ENCODE measurements at places on chromosomes 6 and 20.
A peak's percentile ranks its signal among the peaks of the same experiment; 100 is the strongest.

GRCh38 chr6:88881451-88881850 is 82.0 kb downstream of the RNGTT start:
- no peak for DNase-seq

DNA sequence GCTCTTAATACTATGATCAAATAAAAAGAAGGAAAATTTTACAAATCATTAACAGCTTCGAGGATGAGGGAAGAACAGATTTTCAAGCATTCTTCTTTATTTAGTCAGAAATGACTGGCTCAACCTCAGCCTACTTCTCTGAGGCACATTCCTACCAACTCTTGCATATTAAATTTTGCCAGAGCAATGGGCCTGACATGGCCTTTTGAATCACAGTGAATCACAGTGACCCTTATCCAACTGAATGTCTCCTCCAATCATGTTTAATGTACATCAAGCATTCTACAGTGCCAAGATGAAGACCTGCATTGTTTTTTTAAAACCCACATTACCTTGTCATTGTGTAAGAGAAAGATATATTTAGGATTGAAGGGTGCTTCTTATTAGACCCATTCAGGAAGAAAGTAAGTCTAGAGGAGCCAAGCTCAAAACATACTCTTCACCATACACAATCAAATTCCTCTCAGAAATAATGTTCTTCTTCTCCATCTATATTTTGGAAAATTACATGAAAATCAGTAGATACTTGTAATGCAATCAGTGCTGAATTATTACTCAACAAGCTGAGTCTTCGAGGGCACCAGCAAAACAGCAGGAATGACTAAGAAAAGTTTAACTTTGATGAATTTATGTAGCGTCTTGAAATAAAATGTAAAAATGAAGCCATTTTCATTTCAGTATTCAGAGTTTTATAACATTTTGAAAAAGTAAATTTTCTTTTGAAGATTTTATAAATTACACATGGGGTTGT is 44.1 kb upstream of the MOXD1 start:
- DNase-seq, result no peak

GRCh38 chr6:127907960-127908640 is 7.2 kb upstream of the THEMIS start:
- DNase-seq, result no peak

- DNase-seq, result peak; percentile 8
These were observed 86.3 kb upstream of the PROKR2 start for GRCh38 chr20:5402903-5403531.

DNA sequence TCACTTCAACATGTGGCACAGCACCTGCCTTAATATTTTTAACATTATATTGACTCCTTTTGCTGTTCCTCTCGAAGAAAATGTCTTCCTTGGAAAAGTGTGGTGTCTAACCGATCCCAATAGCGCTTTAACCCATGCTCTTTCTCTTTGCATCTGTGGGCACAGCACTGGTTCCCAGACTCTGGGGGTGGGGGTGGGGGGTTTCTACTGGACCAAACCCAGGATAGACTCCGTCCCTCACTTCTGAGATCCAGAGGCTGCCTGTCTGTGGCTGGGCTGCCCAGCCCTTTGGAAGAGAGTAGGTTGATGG is 3.9 kb upstream of the ZNF292 start:
- no peak for DNase-seq

DNA sequence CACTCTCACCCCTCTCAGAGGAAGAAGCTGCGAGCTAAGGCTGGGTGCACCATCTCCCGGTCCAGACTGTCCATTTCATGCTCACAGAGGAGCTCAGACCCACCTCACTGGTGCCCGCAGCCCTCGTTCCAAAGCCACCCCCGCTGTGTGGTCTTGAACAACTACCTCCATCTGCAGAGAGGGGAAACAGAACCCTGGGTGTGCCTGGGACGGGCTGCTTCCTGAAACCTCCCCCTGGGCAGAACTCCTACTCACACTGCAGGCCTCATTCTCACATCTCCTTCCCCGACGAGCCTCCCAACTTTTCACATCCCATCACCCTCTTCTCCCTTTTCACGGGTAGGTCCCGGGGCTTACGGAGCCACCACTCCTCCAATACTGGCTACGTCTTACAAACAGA is 18.1 kb downstream of the PMEPA1 start:
- no peak for DNase-seq

DNA sequence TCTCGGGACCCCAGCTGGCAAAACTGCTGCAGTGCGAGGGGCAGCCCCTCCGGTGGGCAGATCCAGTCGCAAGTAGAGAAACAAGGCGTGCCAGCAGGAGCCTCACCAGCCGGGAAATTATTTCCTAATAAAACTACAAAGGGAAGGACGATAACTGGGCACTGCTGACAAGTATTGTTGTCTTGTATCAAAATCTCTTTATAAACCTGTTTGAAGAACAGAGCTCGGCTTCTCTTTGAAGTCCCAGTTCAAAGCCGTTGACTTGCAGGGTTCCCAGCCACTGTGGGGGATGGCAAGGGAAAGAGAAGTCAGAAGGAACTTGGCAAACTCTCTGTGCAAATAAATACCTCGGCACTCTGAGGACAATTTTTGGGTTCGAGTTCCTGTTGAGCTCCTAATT is 504.5 kb downstream of the CD83 start:
- no peak for DNase-seq

DNA sequence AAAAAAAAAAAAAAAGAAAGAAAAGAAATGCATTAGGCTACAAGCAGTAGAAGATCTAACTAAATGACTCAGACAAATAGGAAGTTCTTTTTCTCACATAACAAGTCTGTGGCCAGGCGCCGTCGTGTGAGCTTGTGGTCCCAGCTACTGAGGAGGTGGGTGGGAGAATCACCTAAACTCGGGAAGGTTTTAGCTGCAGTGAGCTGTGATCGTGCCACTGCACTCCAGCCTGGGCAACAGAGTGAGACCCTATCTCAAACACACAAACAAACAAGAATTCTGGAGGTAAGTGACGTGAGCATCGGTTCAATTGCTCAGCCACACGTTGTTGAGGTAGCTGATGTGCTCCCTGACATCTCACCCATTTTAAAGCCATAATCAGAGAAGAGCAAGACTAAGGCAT is 37.9 kb upstream of the SLC23A2 start:
- no peak for DNase-seq

DNA sequence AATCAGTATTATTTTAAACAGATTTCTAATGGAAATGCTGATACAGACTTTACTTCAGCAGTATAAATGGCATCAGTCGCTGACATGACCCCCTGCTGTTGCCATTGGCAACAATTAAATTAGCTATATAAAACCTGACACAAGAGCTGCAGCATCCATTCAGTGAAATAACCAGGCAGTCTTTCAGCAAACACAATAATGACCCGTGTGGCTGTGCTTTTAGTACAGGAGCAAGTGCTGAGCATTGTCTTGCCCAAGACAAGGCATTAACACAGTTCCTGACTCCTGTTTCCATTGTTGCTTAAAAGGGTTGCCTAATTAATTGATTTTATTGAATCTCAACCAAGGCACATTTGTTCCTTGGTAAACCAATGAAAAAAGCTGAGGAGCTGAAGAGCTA is 382.1 kb downstream of the HACE1 start:
- no peak for DNase-seq

DNA sequence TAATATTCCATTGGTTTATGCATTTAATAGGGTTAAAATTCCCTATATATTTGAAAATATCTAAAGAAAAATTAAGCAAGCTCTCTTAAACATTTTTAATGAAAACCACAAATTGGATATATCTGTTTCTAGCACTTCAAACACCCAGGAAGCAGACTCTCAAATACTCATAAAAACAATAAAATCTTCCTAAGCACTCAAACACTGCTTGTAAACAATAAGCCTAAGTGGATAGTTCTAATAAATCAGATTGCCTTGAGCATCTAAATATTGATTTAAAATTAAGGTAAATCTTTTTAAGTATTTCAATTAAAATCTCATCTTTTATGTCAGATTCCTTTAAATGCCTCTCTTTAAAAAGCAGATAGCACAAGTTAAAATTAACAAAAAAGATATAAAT is 254.4 kb downstream of the KCNQ5 start:
- no peak for DNase-seq

- DNase-seq, result no peak
These were observed 17.5 kb upstream of the ZSCAN9 start for GRCh38 chr6:28207510-28208110.

GRCh38 chr20:40663991-40664880 is 24.8 kb downstream of the MAFB start:
- DNase-seq, result no peak

- no peak for DNase-seq
These were observed 219.3 kb downstream of the ARHGAP18 start for GRCh38 chr6:129490521-129491255.

DNA sequence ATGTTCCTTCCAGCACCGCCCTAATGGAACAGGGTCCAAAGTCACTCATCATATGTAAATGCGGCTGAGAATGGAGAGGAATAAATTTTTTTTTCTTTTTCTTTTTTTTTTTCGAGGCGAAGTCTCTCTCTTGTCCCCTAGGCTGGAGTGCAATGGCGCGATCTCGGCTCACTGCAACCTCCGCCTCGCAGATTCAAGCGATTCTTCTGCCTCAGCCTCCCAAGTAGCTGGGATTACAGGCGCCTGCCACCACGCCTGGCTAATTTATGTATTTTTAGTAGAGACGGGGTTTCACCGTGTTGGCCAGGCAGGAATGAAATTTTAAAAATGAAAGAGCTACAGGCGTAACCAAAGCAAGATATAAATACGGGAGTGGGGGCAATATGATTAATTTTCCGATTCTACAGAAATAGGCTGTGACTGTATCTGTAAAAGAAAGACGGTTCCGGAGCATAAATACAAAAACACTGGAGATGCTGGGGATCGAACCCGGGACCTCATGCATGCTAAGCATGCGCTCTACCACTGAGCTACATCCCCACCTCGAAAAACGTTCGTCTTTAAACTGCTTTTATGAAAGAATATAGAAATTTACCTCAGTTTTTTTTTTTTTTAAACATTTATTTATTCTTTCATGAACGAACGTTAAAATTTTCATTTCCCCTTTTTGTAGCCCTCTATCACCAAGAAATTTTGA is 132.2 kb downstream of the GPX5 start:
- peak; percentile 54 for DNase-seq

- no peak for DNase-seq
These were observed 45.9 kb downstream of the KCNS1 start for GRCh38 chr20:45055056-45055455.

DNA sequence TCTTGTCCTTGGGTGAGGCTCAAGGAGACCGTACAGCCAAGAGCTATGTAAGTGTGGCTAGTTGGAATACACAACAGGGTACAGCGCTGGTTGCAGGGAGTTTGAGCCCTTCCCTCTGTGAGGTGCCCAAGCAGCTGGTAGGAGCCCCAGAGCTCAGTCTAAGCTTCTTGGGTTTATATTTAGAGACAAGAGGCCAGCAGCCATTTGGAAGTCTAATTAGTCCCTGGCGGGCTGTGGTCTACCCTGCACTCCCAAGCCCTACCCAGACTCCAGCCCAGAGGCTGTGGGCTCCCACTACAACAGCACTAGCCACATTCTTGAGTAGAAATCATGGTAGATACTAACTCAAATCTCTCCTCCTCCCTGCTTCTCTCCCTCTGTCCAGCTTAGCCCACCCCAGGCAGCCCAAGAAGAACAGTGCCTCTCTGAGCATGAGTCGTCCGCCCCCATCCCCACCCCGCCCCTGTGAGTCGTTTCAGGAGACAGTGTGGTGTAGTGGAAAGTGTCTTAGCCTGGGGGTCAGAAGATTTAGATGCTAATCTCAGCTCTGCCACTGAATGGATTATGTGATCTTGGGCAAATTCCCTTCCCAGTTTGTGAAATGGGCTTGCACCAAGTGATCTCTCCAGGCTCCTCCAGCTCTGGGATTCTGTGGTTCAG is 37.8 kb downstream of the EIF2S2 start:
- DNase-seq, result no peak

- no peak for DNase-seq
These were observed 100.8 kb upstream of the CNKSR3 start for GRCh38 chr6:154611241-154611640.

GRCh38 chr20:62845416-62846160 is 16.0 kb downstream of the TCFL5 start:
- DNase-seq, result no peak

DNA sequence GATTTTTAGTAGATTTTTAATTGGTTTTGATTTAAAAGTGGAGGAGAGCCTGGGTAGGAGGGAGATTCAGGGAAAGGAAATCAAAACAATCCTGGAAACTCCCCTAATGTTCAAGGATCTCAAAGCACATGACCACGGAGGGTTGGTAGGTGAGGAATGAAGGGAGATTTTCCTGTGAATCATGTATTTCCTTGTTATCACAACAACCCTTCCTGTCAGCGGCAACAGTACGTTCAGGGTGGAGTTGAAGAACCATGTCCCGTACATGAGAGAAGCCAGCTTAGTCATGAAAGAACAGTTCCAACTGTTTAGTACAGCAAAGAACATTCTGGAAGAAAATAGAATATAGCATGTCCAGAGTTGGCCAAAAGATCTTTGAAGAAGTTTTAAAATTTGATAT is 79.4 kb upstream of the SCAF8 start:
- DNase-seq, result no peak

DNA sequence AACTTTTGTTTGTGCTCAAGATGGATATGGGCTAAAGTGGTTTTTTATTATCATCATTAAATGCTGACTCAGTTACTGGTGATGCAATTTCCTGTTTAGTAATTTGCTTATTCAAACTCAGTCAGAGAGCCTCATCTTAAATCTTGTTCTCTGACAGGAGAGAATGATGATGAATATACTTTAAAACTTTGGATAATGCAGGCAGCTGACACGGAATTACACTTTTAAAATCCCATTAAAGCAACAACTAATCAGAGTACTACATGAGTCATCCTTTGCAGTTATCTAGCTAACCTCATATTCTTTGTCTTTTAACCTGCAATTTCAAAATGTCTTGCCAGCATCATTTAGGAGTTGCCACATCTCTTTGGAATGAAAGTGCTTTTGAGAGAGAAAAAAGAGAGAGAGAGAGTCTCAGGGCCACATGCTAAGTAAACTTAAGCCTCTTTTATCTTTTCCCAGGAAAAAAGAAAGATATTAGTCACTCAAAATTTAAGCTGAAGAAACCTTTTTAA is 9.2 kb upstream of the C6orf141 start:
- no peak for DNase-seq

DNA sequence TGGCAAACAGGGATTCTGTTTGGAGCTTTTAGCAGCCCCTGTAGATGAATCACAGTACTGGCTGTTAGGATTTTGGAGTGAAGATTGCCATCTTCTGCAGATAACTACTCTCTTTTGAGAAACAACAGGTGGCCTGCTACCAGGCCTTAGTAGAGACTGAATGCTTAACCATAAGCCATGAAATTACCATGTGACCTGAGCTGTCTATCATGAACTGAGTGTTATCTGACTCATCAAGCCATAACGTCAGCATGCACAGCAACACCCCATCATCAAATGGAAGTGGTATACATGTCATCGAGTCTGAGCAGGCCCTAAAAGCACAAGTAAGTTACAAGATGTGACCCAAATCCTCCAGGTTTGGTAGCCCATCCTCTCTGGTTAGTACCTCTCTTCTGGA is 132.6 kb downstream of the GPR63 start:
- DNase-seq, result no peak

DNA sequence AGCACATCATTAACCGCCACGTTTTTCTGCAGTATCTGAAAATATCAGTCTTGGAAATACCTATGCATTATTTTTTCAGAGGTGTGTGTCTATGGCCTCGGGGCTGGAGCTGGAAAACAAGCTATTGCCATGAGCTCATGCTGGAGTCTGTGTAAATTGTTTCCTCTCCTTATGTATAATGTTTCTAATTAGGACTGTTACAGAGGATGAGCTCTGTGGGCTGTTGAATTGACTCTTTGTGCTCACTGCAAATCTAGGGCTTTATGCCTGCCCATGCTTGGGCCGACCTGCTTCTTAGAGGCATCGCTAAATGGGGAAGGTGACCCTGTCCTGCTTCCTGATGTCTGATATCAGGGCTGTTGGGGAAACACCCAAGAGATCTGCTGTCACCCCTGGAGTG is 80.8 kb upstream of the SLC22A16 start:
- peak; percentile 37 for DNase-seq
